Left lung (tissue), 14 donors: ENCODE measurements at places on chromosomes 3 and 15. TPM values are rescaled to one million over a fixed set of nuclear protein-coding genes. Genes with fewer than 3 reads are reported as not detected.

GRCh38 chr15:69656271-69657030 is 203.8 kb downstream of the RPLP1 start:
- peaks cover 18% of the 10 kb centered on the region for H3K4me1 ChIP-seq
- H3K4me3 ChIP-seq = no peak overlapping the region
- H3K36me3 ChIP-seq = no peaks in the 10 kb centered on the region
- no peaks in the 10 kb centered on the region for H3K27me3 ChIP-seq
- DNase-seq = no peak

DNA sequence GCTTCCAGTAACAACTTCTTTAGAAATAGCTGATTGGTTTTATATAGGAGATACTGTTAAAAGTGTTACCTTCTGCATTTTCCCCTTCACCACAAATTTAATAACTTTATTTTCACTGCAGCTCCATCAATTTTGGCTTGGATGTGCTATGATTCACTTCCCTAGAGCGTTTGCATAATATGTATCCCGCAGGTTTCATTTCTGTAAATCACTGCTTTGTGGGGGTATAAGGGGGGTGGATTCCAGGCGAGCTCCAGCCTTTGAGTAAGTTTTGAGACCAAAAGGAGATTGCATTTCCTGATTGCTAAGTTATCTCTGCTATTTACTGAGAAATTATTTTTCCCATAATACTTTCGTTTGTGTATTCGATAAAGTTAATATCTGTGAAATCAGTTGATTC is 232.6 kb downstream of the TBL1XR1 start:
- no peaks in the 10 kb centered on the region for H3K27me3 ChIP-seq
- H3K27ac ChIP-seq = no peak overlapping the region
- no peak for DNase-seq
- no peaks in the 10 kb centered on the region for H3K36me3 ChIP-seq
- no peaks in the 10 kb centered on the region for H3K4me1 ChIP-seq
- no peak overlapping the region for H3K4me3 ChIP-seq

- H3K27me3 ChIP-seq = no peaks in the 10 kb centered on the region
- no peak overlapping the region for H3K27ac ChIP-seq
- peaks cover 7% of the 10 kb centered on the region for H3K4me1 ChIP-seq
- peaks cover 7% of the 10 kb centered on the region for H3K36me3 ChIP-seq
Observed at GRCh38 chr3:101379658-101380376, 59.4 kb upstream of the IMPG2 start.

GRCh38 chr3:143783851-143784370 is 64.4 kb downstream of the SLC9A9 start:
- H3K4me3 ChIP-seq = no peak overlapping the region
- H3K27me3 ChIP-seq = no peaks in the 10 kb centered on the region

The IQCF5 gene
- not detected for total RNA-seq

The CHCHD6 gene
- 11.9 TPM for total RNA-seq

The FSIP1 gene
- total RNA-seq = 0.81 TPM

The WDR93 gene
- total RNA-seq = 0.52 TPM
